D341Med (cell line): ENCODE measurements at places on chromosomes 7 and 10.

- no peak for DNase-seq
Measured at GRCh38 chr7:148304083-148304335, 286.6 kb upstream of the C7orf33 start.

DNA sequence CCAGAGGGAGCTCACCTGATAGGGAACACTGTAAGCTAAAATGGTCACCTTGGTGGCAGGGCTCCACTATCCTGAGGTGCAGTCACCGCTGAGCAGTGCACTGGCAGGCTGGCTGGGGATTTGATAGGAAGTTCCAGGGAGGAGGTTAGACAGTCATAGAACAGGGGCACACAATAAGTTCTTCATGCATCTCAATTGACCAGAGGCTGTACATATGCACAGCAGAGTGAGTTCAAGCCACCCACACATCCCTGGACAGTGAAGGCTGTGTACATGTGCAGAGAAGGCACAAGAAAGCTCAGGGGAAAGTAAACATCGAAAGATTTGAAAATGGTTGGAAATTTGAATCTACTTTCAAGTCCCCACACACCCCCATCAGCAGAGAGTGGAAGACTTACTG, 13.9 kb downstream of the PRTFDC1 start:
- no peak for DNase-seq

- no peak for DNase-seq
Measured at GRCh38 chr10:120477743-120478141, 20.7 kb downstream of the PLPP4 start.

DNA sequence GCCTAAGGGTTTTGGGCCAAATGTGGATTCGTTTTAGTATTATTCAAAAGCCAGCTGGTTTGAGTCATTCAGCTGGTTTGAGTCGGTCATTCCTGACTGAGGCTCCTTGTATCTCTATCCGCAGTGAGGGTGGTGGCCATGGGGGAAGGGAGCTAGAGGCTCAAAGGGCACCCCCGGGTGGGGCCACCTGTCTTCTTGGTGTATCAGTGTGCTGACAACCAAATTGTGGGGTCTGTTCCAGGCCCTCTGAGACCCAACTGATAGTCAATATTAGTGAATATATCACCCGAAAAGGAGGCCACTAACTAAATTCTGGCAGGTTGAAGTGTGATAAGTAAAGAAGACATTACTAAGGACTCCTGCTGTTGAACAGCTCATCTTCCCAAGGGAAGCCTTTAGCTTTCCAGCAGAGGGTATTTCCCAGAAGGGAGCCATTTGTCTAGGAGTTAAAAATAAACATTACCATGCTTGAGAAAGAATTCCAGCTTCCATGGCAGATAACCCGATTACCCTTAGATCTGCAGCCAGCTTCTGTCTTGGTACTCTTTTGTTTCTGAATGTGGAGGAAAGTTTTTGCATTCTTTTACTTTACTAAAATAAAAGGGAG, 29.9 kb upstream of the DDX50 start:
- DNase-seq, result peak; percentile 36

GRCh38 chr10:73228247-73228646, 18.8 kb downstream of the DNAJC9 start:
- DNase-seq, result no peak

DNA sequence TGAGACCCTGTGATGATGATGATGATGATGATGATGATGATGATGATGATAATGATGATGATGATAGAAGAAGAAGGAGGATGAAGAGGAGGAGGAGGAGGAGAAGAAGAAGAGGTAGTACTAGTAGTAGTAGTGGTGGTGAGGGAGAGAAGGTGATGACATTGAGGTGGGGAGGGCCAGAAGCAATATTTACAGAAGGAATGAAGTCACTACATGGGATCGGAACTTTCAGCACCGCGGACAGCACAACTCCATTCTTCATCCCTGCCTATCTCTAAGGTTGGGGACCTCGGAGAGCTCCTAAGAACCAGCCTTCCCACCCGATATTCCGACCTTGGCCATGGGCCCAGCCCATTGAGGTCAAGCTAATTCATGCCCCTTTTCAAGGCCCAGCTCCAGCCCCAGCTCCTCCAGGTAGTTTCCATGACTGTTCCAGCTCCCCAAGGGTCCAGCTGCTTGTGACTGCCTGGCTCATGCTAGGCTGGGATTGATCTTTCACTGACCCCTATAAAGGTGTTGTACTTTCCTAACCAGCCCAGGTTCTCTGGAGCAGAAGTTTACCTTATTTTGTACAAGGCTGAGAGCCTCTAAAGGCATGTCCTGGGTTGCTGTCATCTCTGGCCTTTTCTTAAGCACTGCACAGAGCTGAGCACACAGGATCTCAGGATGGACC, 10.3 kb downstream of the CRHR2 start:
- no peak for DNase-seq

DNA sequence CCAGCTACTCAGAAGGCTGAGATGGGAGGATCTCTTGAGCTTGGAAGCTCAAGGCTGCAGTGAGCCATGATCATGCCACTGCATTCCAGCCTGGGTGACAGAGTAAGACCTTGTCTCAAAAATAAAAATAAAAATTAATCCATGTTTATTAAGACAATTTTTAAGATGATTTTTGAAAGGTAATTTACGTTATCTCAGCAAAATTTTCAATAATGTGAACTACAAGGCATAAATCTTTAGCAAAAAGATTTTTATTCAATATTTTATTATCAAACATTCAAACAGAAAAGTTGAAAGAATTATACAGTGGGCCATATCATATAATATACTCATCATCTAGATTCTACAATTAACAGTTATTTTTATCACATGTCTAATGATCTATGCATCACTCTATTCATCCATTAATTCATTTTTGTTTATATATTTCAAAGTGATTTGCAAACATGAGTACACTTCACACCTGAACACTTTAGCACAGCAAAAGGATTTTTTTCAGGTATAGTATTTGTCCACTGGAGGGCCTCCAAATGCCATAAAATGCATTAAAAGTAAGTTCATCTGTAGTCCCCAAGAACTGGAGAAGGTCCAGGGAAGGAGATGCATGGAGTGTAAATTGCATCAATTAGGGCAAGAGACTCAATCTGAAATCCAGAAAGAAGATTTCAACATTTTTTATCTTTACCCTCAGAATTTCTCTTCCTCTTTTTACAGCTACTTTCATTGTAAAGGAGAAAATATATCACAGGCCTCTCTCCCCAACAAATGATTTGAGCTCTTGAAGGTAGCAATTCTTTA, 38.6 kb upstream of the RSBN1L start:
- DNase-seq, result peak; percentile 51

GRCh38 chr7:17239683-17240521, 58.5 kb upstream of the AHR start:
- DNase-seq, result no peak

DNA sequence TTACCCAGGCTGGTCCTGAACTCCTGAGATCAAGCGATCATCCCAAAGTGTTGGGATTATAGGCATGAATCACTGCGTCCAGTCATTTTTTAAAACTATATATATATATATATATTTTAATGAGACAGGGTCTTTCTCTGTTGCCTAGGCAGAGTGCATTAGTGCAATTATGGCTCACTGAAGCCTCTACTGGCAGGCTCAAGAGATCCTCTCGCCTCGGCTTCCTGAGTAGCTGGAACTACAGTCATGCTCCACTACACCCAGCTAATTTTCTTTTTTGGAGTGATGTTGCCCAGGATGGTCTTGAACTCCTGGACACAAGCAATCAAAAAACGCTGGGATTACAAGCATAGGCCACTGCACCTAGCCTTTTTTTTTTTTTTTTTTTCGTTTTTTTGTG, 55.3 kb upstream of the KAT6B start:
- no peak for DNase-seq

DNA sequence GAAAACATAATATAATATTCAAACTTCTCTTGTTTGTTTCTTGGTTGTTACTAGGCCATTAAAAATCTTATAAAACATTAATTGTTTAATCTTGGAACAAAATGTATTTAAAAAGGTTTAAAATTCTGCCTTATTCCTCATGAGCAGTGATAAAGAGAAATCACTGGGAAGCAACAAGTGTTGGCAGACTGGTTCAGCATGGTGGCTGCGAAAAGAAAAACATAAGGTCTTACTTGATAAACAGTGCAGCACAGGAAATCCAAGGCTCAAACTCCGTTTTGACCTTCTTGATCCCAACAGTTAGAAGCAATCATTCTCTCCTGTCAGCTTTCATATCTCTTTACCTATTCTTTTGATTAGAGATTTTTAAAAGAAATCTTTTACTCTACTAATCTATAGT, 530.8 kb downstream of the CNTNAP2 start:
- DNase-seq, result no peak

DNA sequence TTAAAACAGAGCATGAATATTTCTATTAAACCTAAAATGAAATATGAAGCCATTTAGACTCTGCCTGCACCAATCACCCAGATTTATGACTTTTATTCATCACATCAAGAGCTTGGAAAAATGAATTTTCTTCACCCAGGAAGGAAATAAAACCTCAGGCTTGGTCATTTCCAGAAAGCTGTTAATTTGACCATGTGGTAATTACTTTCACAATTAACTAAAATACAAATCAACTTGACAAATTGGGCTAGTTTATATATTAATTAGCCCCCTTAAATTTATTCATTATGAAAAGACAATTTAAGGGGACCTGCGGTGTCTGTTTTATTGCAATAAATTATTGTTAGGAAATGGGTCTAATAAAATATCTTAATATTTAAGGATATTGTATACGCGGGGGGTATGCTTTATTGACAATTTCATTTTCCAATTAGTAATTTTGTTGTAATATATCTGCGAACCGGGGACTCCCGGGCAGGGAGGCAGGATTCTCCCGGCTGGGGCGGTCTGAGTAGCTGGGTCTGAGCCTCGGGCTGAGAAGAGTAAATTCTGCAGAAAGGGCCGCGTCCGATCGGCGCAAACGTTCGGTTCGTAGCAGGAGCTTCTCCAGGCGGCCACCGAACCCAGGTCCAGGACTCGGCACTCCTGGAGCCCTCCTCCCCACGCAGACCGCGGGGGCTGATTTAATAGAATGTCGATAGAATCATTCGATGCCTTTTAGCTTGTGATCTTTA, 9.4 kb upstream of the MNX1 start:
- DNase-seq, result no peak

DNA sequence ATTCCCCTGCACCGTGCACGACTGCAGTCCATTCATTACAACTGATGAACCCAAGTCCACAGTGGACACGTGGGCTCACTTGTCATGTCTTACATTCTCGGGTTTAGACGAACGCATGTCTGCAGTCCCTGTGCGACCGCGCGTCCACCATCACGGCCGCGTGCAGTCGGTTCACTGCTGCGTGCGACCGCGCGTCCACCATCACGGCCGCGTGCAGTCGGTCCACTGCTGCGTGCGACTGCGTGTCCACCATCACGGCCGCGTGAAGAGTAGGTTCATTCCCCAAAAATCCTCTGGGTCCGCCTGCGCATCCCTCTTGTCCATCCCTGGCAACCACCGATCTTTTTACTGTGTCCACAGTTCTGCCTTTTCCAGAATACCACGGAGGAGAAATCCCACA, 100.5 kb downstream of the MAD1L1 start:
- no peak for DNase-seq

DNA sequence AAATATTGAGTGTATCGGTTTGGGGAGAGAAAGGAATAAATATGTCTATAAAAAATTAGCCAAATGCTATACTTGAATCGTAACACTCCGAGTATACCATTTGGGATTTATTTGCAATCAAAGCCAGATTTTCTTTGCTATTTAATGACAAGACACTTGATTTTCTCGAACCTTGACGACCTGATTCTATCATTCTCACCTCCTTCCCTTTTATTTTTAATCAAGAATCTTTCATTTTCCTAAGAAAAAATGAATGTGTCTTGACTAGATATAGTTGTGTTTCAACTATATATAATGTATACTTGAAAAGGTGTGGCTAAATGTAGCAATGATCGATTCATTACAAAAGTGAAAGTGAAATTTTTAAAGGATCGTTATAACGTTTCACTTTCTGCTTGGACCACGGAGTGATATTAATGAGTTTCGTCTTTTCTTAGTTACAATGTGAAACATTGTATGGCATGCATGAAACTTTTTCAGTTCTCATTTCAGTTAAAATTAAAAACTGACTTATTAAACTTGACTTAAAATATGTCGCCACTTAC, 562 bp downstream of the NUB1 start:
- no peak for DNase-seq
